ENCODE measurements at places on chromosomes 11 and 22. TPM values are rescaled to one million over a fixed set of nuclear protein-coding genes. Genes with fewer than 3 reads are reported as not detected.

C11orf52 gene
- not detected for total RNA-seq

FAT3 gene
- total RNA-seq: 2.8 TPM

DNA sequence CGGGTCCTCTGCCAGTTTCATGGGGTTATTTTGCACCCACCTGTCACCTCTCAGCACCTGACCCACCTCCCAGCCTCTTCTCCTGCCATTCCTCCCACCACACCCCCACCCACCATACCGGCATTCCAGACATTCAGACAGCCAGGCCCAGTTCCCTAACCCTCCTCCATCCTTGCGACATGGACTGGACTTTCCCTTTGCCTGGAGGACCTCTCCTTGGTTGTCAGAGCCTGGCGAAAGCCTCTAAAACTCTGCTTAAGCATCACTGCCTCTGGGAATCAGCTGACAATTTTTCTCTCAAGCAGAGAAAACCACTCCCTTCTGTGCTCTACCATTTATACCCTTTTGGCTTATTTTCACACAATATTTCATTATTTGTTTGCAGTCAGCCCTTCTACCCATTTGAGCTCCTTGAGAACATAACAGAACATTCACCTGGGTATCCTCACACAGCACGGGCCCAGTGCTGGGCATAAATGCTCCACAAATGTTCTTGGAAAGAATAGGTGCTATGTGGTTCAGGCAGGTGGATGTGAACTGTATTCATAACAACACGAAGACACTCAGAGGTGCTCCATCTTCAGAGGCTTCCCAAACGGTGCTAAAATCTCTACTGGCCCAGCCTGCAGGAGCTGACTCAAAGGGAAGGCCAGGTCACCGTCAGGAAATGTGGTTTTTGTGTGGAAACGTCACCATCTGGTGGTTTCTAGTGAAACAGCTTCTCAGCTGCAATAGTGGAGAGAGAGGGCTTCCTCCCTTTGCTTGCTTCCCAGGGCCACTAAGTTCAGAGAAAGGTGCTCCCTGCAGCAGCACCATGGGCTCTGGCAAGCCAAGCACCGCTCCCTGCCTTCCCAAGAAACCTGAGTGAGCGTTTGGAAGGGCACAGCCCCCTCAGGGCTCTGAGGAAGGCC lies 10.4 kb downstream of the SPATA19 start:
- no peak overlapping the region for H3K4me3 ChIP-seq
- no peaks in the 10 kb centered on the region for H3K4me1 ChIP-seq
- H3K27me3 ChIP-seq: no peaks in the 10 kb centered on the region
- H3K36me3 ChIP-seq: no peaks in the 10 kb centered on the region
- H3K27ac ChIP-seq: no peak overlapping the region

DNA sequence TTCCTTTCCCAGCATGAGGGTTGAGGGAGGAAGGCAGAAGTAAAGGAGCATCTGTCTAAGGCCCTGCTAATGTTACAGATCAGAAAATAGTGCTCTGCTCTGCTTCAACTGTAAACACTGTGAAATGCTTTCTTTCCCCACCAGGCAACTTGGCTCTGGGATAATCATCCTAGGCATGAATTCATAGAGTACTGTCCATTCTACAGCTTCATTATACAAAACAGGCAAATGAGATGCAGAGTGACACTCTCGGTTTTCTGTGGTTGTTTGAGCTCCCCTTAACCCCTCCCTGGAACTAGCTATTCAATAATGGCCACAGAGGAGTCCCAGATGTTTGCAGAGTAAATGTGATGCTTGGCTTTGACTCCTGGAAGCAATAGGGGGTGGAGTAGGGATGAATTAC lies 184.3 kb upstream of the CTSC start:
- no peaks in the 10 kb centered on the region for H3K4me1 ChIP-seq
- H3K27me3 ChIP-seq: no peaks in the 10 kb centered on the region
- DNase-seq: no peak
- H3K4me3 ChIP-seq: no peak overlapping the region

GRCh38 chr11:2086239-2087040 lies 52.7 kb downstream of the IGF2 start:
- H3K27me3 ChIP-seq: no peaks in the 10 kb centered on the region
- H3K4me1 ChIP-seq: no peaks in the 10 kb centered on the region
- no peaks in the 10 kb centered on the region for H3K36me3 ChIP-seq

DNA sequence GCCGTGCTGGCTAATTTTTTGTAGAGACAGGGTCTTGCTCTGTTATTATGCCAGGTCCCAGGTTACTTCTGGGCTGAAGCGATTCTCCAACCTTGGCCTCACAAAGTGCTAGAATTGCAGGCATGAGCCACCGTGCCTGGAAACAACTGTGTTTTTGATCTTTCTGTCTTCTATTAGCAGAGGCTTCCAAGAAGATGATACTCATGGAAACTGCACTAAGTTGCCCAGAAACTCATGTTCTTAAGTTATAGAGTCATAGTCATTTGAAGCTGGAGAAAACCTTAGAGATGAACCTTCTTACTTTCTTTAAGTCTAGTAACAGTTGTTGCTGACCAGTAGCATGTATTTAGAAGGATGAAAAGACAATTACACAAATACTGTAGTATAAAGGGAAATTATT lies 37.1 kb upstream of the HSPA8 start:
- peaks cover 3% of the 10 kb centered on the region for H3K4me1 ChIP-seq
- no peak overlapping the region for H3K27ac ChIP-seq
- H3K4me3 ChIP-seq: no peak overlapping the region
- no peaks in the 10 kb centered on the region for H3K27me3 ChIP-seq
- H3K36me3 ChIP-seq: peaks cover 15% of the 10 kb centered on the region

DNA sequence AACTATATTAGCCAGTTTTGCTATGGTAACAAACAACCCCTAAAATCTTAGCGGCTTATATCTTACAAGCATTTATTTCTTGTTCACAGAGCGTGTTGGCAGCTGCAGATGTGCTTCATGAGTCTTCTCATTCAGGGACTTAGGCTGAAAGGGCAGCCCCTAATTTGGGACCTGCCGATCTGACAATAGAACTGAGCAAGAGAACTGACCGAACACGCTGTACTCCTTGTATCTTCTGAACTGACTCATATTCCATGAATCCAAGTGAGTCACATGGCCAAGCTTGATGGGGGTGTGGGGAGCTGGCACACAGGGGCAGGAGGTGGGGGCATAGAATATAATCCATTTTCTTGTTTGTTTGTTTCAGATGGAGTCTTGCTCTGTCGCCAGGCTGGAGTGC lies 481.7 kb upstream of the CADM1 start:
- no peak for DNase-seq
- H3K36me3 ChIP-seq: no peaks in the 10 kb centered on the region
- no peak overlapping the region for H3K4me3 ChIP-seq
- no peaks in the 10 kb centered on the region for H3K4me1 ChIP-seq
- no peak overlapping the region for H3K27ac ChIP-seq

GRCh38 chr22:26161746-26162145 lies 7.5 kb upstream of the SEZ6L start:
- H3K4me3 ChIP-seq: no peak overlapping the region
- DNase-seq: no peak
- no peaks in the 10 kb centered on the region for H3K27me3 ChIP-seq
- no peaks in the 10 kb centered on the region for H3K36me3 ChIP-seq
- H3K4me1 ChIP-seq: no peaks in the 10 kb centered on the region

DNA sequence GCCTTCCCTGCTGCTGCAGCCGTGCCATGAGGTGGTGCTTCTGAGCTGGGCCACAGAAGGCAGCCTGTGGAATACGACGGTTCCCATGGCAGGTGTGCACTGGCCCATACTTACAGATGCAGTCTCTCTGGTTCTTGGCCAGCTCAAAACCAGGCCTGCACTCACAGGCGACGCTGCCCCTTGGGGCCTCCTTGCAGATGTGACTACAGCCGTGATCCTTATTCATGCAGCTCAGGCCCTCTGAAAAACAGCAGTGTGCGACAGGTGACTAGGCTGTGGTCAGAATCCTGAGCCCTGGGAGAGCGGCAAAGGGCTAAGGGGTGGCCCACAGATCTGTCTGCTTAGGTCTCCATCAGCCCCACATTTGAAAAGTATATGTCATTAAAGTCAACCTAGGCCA lies 22.1 kb downstream of the SCUBE2 start:
- H3K27me3 ChIP-seq: no peaks in the 10 kb centered on the region
- no peaks in the 10 kb centered on the region for H3K36me3 ChIP-seq
- no peak for DNase-seq
- H3K4me1 ChIP-seq: no peaks in the 10 kb centered on the region
- no peak overlapping the region for H3K27ac ChIP-seq
- no peak overlapping the region for H3K4me3 ChIP-seq

DNA sequence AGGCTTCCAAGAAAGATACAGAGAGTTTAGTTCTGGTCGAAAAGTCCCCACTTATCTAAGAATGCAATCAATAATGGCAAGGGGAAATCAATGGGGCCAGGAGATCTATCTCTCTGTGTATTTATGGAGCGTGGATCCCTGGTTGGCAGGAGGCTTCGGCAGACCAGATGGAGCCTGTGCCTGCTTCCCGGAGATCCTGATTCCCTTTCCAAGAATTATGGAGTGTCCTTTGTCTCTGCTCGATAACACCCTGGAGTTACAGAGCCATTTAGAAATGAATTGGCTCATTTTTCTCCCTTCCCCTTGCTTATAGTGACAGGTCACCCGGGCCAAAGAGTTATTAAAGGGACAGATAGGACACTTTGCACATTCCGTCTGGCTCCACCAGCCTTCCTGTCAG lies 92.4 kb downstream of the ISX start:
- H3K36me3 ChIP-seq: no peaks in the 10 kb centered on the region
- no peaks in the 10 kb centered on the region for H3K4me1 ChIP-seq
- H3K27me3 ChIP-seq: no peaks in the 10 kb centered on the region
- H3K27ac ChIP-seq: no peak overlapping the region

- no peak overlapping the region for H3K4me3 ChIP-seq
- H3K27ac ChIP-seq: no peak overlapping the region
- H3K36me3 ChIP-seq: no peaks in the 10 kb centered on the region
- H3K4me1 ChIP-seq: peaks cover 9% of the 10 kb centered on the region
Measured at GRCh38 chr11:47398551-47398950, 9.8 kb upstream of the SLC39A13 start.

DNA sequence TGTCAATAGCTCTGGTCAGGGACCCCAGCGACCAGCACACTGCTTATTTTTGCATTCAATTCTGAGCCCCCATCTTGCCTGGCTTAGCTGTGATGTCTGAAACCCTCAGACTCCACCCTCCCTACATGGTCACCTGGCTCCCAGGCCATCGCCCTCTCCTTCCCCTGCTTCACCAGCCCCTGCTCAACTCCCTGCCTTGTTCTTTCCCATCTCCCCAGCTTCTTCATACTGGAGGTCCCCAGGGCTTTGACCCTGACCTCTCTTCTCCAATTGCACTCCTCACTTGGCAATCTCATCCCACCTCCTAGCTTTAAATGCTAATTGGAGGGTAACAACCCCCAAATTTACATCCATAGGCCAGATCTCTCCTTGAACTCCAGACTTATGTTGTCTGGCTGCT lies 84.3 kb upstream of the GNAZ start:
- no peaks in the 10 kb centered on the region for H3K36me3 ChIP-seq
- H3K27me3 ChIP-seq: no peaks in the 10 kb centered on the region
- DNase-seq: no peak
- no peak overlapping the region for H3K27ac ChIP-seq
- H3K4me3 ChIP-seq: no peak overlapping the region

GRCh38 chr11:72951193-72951592 lies 137.0 kb downstream of the ATG16L2 start:
- H3K4me1 ChIP-seq: no peaks in the 10 kb centered on the region
- no peaks in the 10 kb centered on the region for H3K36me3 ChIP-seq
- H3K27ac ChIP-seq: no peak overlapping the region
- no peaks in the 10 kb centered on the region for H3K27me3 ChIP-seq

- no peak overlapping the region for H3K27ac ChIP-seq
- DNase-seq: no peak
- H3K4me3 ChIP-seq: no peak overlapping the region
- H3K4me1 ChIP-seq: no peaks in the 10 kb centered on the region
Measured at GRCh38 chr11:87529486-87529885, 491.8 kb downstream of the TMEM135 start.

- H3K4me1 ChIP-seq: peaks cover 5% of the 10 kb centered on the region
- no peak overlapping the region for H3K27ac ChIP-seq
- DNase-seq: no peak
- no peaks in the 10 kb centered on the region for H3K27me3 ChIP-seq
- no peaks in the 10 kb centered on the region for H3K36me3 ChIP-seq
Measured at GRCh38 chr22:17576470-17576869, 13.2 kb downstream of the SLC25A18 start.

Measured in ascending aorta (tissue), 2 donors.